ENCODE measurements at places on chromosomes 1 and 21. TPM values are rescaled to one million over a fixed set of nuclear protein-coding genes. Genes with fewer than 3 reads are reported as not detected.

The LCK gene
- 70.5 TPM for total RNA-seq

DNA sequence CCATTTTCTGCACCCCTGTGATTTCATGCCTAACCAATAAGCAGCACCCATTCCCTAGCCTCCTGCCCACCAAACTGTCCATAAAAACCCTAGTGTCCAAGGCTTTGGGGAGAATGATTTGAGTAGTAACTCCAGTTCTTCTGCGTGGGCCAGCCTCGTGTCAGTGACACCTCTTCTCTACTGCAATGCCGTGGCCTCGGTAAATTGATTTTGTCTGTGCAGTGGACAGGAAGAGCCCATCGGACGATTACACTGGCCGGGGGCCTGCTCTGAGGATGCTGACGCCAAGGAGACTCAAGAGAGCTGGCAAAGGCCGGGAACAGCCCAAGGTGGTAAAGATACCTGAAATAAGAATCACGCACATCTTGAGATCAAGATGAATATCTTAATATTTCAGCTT is 29.3 kb downstream of the RSPH1 start:
- no peak for DNase-seq

DNA sequence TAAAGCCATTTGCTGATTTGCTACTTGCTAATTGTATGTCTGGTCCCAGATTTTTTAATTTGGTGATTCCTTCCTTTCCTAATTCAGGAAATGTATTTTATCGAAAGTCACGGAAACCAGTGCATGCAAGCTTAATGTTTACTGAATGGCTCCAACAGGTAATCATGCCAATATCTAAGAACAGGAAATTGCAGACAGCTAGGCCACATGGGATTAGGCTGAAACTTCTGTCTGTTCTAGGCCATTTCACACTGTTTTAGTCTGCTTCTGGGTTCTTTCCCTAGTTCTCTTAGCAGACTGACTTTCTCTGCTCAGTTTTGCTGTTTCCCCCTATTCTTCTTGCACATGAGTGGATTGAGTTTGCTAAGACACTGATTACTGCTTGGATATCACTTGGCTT is 111.4 kb downstream of the NTNG1 start:
- no peak for DNase-seq

GRCh38 chr1:232077809-232078208 is 451.2 kb downstream of the DISC1 start:
- no peak for DNase-seq

DNA sequence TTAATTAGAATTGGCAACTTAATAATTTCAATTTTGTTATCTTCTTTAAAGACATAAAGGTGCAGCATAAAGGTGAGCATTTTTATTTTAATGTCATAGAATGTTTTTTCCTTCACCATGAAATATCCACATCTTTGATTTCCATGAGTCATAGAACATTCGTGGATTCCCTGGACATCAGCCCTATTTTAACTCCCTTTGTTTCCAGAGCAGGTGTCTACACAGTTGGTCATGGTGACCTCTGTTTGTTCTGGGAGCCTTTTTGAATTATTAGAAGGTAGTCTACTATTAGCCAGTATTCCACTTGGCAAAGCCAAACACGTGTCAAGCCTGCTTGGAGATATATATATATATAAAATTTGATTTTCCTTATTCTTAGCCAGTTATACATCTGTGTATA is 572.9 kb downstream of the LTN1 start:
- no peak for DNase-seq

Data from H7 (cell line).